ENCODE measurements at places on chromosomes 2 and 18.

DNA sequence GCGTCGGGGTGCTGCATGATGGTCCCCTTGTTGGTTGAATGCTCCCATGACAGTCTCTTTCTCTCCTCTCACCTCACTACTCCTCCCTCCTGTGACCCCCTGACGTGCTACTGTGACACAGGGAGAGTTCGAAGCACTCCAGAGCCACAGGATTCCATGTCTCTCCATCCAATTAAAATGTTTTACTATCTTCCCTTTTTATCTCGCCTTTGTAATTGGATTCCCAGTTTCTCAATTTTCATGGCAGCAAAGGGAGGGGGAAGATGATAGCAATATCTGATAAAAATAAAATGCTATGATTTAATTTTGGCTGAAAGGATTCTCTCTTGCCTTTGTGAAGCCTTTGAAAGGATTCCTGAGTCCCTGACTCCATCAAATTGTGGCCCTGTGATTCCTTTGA lies 271.9 kb upstream of the SLC14A2 start:
- no peak for DNase-seq

DNA sequence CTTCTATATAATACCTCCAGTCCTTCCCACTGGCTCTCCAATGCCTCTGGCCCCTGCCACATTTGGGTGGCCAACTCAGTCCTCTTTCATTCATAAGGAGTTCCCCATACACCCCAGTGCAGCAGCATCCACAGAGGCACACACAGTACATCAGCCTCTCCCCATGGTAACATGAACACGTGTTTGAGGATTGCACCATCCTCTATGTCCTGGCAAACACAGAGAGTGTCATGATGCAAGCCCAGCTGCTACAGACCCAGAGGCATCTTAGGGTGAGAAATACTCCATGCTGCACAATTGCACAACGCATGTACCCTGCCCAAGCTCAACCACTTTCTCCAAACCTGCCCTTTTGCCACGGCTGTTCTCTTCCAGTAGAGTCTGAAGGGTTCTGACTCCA lies 11.5 kb downstream of the IGFBP5 start:
- DNase-seq, result peak; percentile 65

GRCh38 chr18:79549638-79550000 lies 130.0 kb upstream of the CTDP1 start:
- DNase-seq, result no peak

DNA sequence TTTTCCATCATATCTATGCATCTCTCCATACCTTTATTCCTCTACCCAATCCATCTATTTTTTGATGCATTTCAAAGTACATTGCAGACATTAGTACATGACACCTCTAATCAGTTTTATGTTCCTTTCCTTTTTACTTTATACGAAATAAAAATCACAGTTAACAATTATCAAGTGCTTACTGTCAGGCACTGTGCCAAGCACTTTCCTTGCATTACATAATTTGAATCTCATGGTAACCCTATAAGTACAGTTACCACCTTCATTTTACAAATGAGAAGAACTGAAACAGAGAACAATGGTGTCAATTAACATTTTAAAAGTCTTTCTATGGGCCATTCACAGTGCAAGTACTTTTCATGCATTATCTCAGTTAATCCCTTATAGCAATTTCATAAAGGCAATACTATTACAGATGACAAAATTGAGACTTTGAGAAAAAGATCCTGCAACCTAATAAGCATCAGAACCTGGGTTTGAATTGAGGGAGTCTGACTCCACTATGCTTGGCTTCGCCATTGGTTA lies 544.4 kb upstream of the TNP1 start:
- DNase-seq, result no peak

DNA sequence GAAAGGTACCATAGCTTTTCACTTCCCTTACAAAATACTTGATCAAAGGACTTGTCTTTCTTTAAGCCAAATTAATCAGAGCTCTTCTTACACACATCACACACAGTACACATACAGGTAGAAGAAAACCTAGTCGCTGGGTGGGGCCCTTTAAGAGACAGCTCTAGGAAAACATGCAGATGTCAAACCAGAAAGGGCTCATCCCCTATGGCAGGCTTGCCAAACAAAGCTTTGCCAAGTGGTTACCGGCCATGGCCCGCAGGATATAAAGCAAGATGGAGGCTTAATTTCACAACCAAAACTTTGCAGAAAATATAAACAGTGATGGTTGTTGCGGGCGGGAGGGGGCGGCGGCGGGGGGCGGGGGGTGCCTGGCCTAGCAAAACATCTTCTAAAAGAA lies 2156.0 kb upstream of the PIK3C3 start:
- DNase-seq, result peak; percentile 28

DNA sequence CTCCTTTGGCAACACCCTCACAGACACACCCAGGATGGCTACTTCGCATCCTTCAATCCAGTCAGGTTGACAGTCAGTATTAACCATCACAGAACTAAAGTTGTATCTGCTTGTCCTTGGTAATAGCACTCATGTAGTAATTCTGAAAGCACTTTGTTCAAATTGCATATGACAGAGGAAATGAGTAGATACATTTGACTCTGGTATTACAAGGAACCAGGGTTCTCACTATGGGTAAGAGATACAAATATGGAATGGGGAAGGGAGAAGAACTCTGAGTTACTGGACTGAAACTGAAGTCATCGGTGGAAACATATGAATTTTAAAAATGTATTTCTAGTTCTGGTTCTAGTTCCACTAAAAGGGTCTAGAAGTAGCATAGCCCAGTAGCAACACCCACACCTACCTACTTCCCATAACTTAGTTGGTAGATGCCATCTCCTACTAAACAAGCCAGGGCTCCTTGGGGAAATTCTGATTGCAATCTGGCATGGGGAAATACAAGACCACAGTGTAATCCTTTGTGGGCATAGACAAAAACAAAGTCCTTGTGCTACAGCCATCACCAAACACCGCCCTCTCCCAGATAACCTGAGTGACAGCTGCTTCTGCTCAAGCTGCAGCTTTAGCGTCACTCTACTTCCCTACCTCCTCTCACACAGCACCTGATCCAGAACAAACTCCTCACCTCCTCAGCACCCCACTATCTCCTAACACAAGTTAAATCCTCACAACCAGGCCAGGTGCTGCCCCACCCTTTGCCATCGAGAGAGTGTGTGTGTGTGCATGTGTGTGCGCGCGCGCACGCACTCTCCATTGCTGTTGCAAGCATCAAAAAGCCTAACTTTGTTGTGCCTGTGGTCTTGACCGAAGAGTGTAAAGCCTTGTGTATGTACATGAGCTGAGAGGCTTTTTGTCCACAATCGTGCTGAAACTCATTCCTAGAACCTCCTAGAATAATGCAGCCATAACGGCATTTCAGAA lies 31.4 kb upstream of the CD226 start:
- DNase-seq, result no peak

DNA sequence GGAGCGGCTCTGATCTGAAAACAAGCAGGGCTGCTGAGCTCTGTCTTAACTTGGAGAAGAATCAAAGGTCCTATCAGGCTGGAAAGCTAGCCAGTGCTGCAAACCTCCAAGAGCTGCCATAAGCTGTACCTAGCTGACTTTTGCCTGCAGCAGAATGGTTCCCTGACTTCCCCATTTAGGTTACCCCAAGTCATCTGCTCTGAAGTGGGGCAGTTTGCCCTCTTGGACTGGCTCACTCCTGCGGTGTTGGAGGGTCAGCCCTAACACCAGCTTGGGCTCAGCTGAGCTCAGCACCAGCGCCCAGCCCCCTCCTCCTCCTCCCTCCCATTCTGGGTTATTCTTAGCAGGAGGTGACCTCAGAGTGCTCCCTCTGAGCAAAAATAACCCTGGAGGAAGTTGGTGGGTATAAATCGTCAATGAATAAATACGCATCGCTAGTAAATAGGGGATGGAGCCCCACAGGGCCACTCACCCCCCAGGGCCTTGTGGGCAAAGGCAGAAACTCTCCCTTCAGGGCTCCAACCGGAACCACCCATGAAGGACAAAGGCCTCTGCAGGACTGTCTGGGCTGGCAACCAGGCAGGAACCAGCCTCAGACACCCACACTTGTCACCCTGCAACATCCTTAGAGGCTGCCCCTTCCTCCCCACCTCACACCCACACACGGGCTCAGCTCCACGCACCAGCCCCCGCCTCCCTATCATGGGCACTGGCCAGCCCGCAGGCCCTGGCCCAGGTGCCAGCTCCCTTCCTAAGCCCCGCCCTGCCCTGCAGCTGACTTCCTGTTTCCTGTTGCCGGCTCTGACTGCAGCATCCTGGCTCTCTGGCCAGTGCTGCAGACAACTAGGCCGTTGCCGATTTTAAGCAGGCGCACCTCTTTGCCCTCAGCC lies 46.9 kb downstream of the DNMT3A start:
- peak; percentile 21 for DNase-seq

DNA sequence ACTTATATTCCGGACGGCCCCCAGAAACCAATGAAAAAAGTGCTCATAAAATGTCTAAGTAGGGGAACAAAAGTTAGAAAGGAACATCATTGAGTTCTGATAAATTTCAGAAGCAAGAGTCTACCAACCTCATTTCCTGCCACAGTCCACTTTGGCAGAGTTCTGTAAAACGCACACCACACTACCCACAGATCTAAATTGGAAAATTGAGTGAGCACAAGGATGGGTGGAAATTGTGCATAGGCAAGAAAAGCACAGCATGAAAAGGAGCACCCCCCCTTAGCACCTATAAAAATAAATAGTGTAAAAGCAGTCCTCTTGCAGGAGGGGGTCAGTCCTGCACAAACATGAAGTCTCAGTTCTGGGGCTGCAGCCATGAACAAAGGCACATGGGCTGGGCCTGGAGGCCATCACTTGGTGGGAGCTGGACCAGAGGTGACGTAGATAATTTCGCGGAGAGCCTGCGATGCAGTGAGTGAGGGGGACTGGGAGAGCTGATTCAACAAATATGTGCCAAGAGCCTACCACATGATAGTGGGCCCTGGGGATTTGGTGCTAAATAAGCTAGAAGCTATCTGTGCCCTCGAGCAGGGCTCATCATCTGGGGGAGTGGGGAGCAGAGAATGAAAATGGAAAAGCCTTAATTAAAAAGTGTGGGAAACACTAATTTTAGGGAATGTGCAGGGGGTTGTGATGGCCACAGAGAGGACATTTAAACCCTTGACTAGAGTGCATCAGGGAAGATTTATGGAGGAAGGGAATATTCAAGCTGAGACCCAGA lies 48.9 kb upstream of the SPP2 start:
- no peak for DNase-seq

DNA sequence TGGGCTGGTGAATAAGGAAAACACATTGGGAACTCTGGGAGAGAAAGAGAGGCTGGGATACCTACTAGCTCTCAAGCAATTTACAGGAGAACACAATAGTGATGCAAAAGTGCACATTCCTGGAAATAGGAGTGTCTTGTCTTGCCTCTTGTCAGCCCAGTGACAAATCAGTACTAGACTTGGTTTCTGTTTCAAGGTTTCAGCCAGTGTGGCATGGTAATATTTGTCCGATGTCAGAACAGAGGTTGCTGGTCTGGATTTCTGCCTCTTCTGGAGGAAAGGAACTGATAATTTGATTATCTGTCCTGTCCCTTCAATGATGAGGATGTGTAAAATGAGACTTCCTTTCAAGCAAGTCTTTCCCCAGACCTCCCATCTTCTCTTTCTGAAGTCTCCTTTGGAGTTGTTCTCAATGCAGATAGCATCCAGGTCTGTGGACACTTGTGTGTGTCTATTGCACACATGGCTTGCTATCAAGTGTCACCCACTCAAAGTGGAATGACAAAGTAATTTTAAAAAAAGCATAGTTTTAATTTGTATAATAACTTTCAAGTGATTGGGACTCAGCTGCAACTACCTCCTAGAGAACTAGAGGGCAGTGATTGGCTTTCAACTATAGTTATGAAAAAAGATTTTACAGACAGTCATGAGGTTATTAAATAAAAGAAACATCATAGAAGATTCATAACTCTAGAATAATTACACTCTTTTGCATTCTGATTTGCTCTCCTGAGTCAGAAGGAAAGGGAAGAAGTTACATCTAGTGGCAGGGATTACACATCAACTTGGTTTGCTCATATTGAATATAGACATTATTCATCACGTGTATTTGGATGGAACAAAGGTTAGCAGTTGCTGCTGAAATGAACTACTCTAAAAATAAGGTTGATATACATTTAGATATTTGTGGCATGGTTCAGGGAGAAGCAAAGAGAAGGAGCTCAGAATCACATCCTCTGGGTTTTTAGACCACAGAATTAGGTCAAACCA lies 4.5 kb downstream of the GPR39 start:
- DNase-seq, result no peak

- DNase-seq, result no peak
Observed at GRCh38 chr2:207869784-207870778, 100.4 kb upstream of the FZD5 start.

DNA sequence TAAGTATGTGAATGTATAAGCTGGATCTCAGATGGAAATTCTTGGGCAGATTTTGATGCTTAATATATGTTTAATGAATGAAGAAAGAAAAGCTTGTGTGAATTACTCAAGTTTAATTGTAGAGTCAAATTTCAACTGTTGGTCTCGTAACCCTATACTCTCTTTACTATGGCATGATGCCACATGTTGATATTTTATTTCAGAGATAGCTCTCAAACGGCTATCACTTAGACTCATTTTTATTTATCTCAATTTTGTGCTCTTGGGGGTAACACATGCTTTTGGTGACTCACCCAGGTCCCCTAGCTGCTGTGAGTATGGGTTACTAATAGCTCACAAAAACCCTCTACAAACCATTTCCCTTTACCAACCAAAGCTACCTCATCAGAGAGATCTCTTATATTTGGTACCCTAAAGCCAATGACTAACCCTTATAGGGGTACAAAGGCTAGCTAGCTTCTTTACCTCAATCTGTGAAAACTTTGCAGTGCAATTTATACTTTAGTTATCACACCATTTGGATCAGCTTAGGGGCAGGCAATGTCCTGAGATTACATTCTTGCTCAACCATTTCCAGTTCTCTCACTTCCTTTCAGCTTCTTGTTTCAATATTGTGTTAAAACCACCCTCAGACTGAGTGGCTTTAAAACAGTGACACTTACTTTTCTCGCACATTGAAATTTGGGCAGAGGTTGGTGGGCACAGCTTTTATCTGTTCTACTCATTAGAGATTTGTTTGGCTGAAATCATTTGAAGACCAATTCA lies 240.3 kb downstream of the CDH7 start:
- DNase-seq, result no peak

GRCh38 chr2:71989671-71990070 lies 158.0 kb downstream of the CYP26B1 start:
- DNase-seq, result no peak

- DNase-seq, result peak; percentile 13
Observed at GRCh38 chr2:115165529-115166109, 723.2 kb downstream of the DPP10 start.

DNA sequence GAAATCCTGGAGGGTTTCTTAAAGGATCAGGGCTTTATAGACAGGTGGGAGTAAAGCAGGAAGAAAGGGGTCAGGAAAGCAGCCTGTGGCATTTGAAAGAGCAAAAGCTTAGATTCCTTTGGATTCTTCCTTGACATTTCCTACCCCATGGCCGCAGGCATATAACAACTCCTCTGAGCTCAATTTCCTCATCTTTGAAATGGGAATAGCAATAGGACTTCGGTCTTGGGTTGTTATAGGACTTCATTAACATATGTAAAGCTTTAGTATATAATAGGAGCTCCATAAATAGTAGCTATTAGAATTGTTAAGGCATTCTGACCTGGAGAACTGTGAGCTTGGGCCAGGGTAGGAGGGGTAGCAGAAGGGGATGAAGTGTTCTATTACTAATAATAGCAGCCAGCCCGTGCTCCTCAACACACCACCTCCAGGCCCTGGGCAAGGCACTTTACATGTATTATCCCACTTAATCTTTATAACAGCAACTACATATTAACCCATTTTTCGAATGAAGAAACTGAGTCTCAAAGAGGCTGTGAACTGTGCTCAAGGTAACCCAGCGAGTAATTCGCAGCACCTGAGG lies 10.6 kb downstream of the ZFP36L2 start:
- no peak for DNase-seq

Measured in NCI-H226 (cell line).